BJ (cell line): ENCODE measurements at places on chromosomes 2 and 18. TPM values are rescaled to one million over a fixed set of nuclear protein-coding genes. Genes with fewer than 3 reads are reported as not detected.

The CYP20A1 gene
- polyA plus RNA-seq = 7.7 and 14.4 TPM in 2 replicates

The MC5R gene
- polyA plus RNA-seq = not detected in 2 replicates

The MOCOS gene
- polyA plus RNA-seq = 12.5 and 12.6 TPM in 2 replicates

The AQP12A gene
- polyA plus RNA-seq = not detected in 2 replicates

The ABCG5 gene
- not detected in 2 replicates for polyA plus RNA-seq

The RGPD8 gene
- polyA plus RNA-seq = 0.97 and 1.8 TPM in 2 replicates

The REG3G gene
- not detected in 2 replicates for polyA plus RNA-seq

DNA sequence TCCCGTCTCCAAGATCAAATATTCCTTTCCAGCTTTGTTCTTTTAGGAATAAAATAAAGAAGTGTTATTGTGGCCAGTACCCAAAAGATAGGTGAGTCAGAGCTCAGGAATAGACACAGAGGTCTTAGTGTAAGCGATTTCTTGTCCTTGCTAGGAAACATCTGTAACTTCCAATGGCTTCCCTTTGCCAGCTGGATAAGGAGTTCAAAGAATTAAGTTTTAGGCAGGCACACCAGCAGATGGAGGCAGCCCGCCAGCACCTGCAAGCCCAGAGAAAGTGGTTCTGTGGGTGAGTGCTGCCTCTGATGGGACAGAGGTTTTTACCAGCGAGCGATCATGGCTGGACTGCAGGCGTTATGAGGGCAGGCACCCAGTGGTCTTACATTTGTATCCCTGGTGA lies 125.4 kb downstream of the MGAT5 start:
- no peak for DNase-seq

DNA sequence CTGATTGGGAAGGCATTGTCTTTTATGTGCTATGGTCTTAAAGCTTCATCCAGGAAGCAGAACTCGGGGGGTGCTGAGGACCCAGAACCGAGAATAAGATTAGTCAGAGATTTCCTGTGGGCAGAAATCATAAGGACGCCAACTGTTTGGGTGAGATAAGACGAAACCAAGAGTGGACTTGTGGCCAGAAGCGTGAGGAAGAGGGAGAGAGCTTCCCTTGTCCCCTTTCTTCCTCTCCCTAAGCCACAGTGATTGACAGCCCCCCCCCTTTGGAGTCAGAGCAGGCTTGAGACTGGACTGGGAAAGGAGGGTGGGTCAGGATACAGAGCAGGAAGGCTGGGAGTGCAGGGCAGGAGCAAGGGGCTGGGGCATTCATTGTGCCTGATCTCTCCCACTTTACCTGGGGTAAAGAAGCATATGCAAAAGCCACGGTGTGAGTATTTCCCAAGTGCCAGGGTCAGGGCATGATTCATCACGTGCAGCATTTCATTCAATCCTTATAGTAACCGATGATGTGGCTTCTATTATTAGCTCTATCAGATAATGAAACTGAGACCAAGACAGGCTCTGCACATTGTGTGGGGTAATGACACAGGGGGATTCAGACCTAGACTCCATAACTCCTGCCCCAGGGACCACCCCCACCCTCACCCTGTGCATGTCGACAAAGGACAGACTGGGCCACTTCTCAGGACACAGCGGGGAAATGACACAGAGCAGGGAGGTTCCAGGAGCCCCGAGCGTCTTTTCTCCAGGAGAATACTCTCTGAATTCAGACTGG lies 3.0 kb upstream of the IL1RN start:
- DNase-seq = no peak

- DNase-seq = no peak
Measured at GRCh38 chr2:121455446-121455845, 75.2 kb upstream of the RNU4ATAC start.

DNA sequence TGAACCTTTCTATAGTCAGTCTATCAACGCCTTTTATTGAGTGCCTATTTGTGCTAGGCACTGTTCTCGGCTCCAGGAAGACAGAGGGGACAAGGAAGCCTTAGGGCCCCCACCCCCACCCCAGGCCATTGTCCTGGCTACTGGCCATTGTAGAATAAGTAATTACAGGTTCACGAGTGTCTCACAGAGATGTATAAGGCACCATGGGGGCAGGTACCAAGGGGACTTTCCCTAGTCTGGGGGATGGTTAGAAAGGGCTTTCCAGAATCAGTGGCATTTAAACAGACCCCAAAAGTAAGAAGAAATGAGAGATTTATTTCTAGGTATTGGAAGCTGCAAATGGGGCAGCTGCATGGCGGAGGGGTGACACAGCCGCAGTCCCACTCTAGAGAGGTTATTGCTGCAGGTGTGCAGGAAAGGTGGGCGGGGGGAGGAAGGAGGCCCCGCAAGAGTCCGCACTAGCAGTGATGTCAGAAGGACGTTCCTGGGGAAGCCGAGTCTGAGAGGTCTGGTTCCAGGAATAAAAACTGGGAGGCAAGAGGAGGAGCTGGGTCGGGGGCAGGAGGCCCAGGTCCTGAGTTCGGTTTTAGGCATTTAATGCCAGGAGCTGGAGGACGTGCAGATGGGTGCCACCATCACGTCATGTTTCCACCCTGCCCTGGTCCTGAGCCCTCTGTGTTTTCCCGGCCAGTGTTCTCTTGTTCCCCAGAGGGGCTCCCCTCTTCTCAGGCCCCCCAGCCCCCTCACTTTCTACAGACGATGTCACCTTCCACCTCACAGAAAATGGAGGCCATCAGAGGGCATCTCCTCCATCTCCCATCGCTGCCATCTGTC lies 30.5 kb downstream of the FOSL2 start:
- no peak for DNase-seq

GRCh38 chr2:61670591-61671501 lies 132.7 kb upstream of the XPO1 start:
- no peak for DNase-seq

DNA sequence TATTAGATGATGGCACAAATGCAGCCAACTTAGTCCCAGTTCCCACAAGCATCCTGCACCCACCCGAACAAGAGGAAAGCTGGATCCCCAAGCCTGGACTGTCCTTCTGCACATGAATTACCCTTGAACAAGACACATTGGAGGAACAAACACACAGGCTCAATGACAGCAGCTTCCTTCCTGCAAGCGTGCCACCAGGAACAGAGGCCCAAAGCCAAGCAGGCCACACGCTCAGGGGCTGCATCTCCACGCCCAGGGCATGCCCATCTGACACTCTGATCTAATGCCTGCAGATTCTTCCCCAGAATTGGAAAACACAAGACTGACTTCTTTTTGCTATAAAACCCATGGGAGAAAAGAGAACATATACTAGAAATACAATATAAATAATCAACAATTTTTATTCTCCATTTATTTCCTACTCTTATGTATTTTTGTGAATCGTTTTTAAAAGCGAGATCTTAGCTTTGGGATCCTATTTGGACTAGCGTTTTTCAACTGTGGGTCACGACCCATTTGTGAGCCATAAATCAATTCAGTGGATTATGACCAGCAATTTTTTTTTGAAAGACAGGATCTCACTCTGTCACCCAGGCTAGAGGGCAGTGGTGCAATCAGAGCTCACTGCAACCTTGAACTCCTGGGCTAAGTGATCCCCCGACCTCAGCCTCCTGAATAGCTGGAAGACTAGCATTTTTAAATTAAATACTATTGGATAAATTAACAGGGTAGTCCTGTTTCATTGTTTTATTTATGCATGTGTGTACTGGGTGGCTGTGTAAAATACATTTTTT lies 34.4 kb downstream of the PSTPIP2 start:
- no peak for DNase-seq

- DNase-seq = no peak
Measured at GRCh38 chr2:70255637-70256314, 2.2 kb upstream of the PCYOX1 start.

DNA sequence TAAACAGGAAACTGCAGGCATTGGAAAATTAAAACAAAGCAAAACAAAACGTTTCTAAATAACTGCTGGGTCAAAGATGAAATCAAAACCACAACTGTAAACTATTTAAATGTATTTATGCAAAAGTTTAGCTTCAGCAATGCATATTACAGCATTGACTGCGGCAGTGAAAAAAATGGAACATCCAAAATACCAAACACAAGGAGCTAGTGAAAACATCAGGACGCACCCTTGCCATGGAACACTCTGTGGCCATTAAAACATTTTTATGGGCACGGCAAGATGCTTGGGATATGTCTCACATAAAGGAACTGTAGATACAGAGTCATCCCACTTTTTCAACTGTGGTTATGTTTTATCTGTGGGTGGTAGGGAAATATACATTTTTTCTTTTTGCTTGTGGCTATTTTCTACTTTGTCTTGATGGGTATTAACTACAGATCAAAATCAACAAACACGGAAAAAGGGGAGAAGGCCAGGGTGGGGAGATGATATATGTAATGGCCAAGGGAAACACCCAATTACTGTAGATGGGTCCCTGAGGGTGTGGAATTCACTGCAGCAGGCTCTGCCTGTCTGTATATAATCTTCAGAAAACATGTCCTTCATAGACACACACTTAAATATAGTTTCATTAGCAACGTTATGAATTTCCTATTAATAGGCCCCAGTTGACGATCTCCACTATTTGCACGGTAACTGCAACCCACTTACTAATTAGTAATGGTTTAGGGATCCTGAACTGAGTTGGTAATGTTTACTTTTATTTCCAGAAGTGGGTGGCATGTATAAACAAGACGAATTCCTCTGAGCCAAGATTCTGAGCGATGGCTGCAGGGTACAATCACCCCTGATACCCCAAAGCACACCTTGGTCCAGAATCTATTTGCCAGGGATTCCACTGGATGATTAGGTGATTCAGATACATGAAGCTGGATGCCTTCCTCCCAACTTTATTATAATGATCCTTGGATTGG lies 110.5 kb downstream of the ACKR3 start:
- DNase-seq = peak; percentile 88

DNA sequence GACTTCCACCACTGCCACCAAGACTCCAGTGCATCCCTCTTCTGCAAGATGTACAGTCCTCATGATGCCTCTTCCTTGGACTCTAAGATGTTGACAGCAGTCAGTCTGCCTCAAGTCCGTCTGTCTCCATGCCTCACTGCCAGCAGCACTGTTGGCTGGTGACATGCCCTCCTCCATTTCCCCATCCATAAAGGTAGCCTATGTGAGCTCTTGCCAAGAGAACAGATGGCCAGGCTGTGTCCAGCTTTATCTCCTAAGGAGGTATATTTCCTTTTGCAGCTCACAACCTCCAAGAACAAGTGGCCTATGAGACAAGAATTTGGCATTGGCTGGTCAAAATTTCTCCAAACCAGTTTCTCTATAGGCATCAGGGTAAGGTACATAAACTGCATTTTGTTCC lies 149.3 kb upstream of the HNRNPA3 start:
- DNase-seq = no peak

DNA sequence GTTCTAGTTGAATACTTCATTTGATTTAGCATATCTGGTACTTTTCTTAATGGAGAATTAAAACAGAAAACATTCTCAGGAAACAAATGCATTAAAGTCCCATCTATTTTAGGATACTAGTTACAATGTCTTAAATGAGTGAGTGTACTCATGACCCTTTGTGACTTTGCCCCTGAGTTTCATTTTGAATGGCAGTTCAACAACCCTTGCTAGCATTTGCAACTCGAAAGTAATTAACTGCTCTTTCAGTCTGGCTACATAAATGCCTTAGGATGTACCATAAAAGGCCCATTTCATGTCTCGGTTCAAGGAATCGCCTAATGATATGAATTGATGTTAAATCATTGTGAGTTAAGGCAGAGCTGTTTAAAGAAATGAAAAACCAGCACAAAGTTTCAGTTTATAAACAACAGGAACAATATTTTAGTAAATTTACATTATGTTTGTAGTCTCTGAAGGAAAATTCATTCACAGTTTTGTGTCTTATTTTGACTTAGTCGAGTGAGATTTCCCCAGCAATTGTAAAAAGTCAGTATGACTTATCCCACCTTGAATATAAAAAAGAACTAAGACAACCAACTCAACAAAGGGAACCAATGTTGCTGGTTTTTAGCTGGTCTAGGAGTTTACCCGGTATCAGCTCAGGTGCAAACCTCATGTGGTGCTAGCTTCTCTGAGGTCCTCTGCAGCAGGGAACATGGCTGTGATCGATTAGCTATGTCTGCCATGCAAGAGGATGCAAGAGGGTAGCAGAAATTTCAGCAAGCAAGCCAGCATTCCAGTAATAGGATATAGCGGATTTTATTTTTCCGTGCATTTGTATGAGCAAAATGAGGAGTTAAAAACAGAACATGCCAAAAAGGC lies 386.2 kb downstream of the PTPRM start:
- DNase-seq = no peak

DNA sequence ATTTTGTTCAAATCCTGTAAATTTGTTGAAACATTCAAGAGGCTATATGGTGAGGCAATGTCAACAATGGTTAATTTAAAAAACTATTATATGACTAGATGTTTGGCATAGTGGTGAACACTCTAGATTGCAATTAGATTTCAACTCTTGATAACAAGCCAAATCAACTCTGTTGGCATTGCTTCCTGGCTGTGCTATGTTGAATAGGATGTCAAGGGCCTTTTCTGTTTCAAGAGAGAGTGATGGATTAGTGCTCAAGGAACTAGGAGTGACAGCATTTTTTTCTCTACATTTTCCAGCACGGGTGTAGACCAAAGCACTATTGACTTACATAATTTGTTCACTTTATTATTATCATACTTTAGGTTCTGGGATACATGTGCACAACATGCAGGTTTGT lies 172.4 kb upstream of the KCNH7 start:
- no peak for DNase-seq

DNA sequence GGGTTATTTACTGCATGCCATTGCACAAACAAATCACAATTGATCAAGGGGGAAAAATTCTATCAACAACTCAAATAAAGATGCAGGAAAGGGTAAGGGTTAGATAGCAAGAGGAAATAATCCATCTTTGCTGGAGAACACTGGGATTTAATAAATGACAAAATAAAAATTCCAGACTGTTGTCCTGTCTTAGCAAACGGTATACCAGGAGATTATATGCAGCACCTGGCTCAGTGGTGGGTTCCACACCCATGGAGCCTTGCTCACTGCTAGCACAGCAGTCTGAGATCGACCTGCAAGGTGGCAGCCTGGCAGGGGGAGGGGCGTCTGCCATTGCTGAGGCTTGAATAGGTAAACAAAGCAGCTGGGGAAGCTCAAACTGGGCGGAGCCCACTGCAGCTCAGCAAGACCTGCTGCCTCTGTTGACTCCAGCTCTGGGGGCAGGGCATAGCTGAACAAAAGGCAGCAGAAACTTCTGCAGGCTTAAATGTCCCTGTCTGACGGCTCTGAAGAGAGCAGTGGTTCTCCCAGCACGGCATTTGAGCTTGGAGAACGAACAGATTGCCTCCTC lies 296.5 kb upstream of the THSD7B start:
- DNase-seq = no peak

- no peak for DNase-seq
Measured at GRCh38 chr2:12514631-12515437, 201.9 kb upstream of the TRIB2 start.

- DNase-seq = no peak
Measured at GRCh38 chr2:208375491-208376068, 31.0 kb upstream of the PTH2R start.

- DNase-seq = no peak
Measured at GRCh38 chr2:102737431-102737830, 24.4 kb upstream of the TMEM182 start.
